ENCODE measurements at places on chromosomes 4 and X.

- no peak for DNase-seq
These were observed 231.7 kb upstream of the GATB start for GRCh38 chr4:151992332-151993154.

GRCh38 chr4:123588631-123589241 lies 192.1 kb downstream of the SPRY1 start:
- DNase-seq, result peak; percentile 10

- no peak for DNase-seq
These were observed 55.6 kb upstream of the EXOC1L start for GRCh38 chr4:55763996-55764395.

GRCh38 chr4:69689599-69689998 lies 36.6 kb upstream of the UGT2A1 start:
- no peak for DNase-seq

DNA sequence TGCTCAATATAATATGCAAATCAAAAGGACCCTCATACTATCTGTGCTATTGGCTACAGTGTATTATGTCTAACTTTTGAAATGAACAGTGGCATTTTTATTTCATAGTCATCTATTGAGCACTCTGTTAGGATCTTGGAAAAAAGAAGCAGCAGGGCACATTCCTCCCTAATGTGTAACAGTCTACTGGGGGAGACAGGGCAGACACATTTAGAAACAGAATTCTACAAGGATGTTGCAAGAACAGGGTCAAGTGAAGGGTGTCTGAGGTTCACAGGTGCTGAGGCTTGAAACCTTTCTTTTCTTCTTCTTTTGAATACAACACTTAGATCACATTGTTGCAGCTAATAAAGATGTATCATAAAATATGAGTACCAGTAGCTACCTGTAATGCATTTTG lies 129.7 kb upstream of the SLC4A4 start:
- peak; percentile 67 for DNase-seq

DNA sequence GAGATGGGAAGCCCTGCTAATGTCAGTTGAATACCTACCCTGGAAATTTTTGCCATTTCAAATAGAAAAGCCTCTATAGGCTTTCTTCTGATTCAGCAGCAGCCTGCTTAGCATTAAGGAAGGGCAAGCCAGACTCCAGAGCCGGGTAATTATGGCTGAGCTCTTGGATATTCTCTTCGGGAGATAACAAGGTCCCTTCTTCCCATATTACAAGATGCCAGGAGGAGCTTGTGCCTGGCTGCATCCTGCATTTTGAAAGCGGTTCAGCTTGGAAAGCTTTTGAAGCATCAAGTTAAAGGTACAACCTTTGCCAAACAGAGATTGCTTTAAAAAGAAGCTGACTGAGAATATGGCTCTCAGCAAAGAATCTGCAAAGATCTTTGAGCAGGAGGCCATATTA lies 399.6 kb upstream of the RPS6KA3 start:
- DNase-seq, result no peak

DNA sequence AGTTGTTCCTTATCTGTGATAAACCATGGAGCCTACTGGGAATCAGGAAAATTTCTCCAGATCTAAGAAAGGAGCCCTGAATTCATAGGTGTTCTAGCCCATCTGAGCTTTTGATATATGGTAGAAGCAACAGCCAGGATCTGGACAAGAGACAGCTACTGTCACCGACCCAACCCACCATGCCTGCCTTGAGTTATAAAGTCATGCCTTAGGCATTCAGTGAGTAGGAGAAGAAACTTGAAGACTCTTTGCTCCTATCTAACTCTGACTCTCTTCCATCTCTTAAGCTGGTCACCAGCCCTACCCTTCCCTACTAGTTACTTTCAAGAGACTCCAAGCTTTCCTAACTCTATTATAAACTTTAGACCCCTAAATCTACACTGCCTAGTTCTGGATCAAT lies 83.9 kb upstream of the FAM9B start:
- no peak for DNase-seq

Measured in HCEC 1CT (cell line).